GDM1 (cell line): ENCODE measurements at places on chromosomes 4 and X.

DNA sequence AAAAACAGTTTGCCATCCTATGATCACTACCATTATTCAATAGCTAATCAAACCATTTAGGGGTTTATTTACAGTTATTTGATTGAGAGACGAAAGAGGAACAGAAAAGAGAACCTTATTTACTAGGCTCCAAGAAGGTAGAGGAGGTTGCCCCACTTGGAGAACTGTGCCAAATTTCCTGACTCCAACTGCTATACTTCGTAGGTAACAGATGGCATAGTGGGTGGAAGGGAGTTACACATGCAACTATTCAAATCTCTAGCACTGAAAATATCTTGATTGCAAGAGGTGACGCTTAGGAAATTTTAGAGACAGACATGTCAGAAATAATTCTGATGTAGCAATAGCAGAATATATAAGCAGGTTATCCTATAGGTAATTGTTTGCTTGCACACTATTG lies 38.0 kb upstream of the TMPRSS11F start:
- no peak for DNase-seq

DNA sequence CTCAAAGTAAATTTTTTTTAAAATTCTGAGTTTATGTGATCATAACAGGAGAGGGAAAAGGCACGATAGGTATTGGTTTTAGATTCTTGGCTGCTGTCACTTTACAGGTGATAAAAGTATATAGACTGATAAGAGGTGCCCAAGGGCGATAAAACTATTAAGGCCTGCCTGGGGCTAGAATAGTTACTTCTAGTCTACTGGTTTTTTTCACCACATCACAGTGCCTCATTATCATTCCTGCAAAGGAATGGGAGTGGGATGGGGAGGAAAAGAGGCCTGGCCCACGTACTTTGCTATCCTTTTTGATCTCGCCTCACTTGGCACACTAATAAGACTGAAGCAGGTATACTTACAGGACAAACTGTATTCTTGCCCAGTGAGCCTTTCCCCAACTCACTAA lies 46.6 kb downstream of the CXorf58 start:
- DNase-seq: no peak

DNA sequence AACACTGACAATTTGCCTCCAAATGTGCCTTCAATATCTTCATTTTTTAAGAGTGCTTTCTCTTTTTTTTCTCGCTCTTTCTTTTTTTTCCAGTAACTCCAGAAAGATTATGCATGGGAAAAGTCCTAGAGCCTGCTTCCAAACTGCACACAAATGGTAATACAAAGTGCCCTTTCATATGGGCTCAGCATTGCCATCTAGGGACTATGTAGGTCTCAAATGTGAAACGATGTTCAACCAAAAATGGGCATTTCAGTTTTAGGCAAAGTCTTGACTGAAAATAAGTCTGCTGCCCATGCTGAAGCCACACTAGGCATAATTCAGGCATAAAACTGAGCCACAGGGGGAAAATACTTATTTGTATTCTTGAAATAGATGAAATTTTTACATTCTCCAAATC lies 65.6 kb downstream of the SYNPO2 start:
- DNase-seq: no peak

- peak; percentile 2 for DNase-seq
These were observed 100.2 kb downstream of the LNX1 start for GRCh38 chr4:53490965-53491622.

GRCh38 chr4:70505151-70505748 lies 13.1 kb upstream of the AMTN start:
- DNase-seq: no peak

- no peak for DNase-seq
These were observed 16.5 kb downstream of the PPP1R3F start for GRCh38 chrX:49286136-49286535.

DNA sequence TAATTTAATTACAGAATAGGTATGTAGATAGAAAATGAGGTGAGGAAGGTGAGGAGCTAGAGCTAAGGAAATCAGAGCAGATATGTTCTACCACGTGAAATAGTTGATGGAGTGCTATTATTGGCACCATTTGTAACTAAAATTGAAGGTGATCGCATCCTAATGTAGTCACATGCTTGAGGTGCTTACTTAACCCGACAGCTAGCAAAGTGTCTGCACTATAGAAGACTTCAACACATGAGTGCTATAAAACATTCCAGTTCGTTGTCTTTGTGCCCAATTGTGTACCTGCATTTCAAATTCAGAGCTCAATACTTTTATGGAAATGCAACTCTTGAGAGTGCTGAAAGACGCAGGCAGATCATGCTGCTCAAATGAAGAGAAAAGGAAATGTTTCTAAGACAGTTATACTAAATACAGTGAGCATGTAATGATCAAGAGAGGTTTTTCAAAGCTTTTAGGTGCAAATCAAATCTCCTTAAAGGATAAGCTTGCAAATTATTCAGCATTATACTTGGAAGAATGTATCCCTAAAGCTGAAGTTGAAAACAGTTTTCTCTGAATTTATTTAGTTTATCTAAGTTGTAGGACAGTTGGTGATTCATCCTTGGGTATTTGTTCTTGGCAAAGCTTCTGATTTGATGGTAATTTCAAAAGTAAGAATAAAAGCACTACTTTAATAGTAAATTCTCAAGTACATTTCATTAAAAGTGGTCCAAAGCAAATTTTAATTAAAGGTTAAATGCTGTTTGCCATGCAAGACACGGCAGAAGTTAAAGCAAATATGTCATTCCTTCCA lies 223.9 kb upstream of the EPHA5 start:
- DNase-seq: no peak

DNA sequence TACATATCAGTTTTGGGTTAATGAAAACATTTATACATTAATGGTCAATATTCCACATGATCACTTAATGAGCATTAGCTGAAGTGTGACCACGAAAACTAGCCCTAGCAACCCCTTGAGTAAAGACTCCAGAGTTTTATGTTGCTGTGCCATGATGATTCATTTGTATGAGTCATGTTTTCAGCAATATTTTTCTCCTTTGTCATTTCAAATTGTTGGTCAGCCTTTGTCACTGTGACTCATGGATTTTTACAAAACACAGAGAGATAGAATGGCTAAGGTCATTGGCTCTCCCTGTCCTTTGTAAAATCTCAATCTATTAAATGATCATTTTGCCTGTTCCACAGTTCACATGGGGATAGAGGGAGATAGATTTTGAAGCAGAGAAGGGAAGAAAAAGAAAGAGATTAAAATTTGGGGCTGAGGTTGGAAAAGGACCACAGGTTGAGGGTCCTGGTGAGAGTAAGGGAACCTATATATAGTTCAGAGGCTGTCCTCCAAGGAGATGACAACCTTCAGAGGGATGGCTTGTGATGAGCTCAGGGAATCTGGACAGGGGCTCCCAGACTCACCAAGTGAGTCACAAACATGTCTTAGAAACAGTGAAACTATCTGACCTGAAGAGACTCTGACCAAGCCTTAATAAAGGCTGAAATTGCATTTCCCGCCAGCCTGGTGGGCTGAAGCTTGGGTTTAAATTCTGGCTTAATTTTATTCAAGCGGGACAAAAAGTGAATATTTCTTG lies 25.6 kb downstream of the NR0B1 start:
- DNase-seq: no peak

DNA sequence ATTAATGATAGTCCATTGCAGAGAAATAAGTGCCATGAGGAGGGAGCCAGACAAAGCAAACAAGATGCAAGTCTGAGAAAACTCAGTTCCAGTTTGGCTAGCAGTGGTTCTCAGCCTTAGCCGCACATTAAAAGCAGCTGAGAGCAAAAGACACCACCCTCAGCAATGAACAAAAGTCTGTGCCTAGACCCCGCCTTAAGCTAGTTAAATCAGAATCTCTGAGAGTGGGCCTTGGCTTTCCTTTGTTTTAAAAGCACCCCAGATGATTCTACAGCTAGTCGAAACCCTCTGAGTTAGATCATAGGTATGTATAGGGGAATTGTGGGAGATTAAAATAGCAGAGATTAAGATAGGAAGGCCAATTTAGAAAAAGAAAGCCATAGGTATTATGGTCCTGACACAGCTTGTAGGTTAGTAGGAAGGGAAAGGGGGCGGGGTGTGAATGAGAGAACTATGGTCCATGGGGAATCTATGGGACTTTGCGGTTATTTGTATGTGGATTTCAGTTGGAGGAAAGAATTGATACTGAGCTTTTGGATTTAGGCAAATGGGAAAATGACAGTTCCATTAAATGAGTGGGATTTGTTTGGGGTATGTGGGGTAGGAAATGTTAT lies 12.0 kb downstream of the SPRY1 start:
- DNase-seq: no peak

- no peak for DNase-seq
These were observed 791.6 kb downstream of the TRIML1 start for GRCh38 chr4:188930822-188931221.

DNA sequence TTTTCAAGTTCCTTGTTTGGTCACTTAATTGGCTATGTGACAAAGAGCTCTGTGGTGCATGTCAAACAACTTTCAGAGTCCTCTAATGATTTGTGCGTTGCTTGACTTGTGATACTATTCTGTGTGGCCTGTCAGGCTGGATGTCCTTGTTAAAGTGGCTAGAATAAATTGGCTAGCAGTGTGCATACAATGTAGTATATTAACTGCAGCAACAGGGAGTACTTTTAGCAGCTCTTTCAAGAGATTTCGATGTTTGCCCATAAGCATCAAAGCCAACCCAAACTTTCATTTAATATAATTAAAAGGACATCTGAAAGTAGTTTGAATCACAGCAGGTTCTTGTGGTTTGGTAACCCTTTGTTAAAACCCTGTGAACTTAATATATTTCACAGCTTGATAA lies 718.9 kb downstream of the ADGRL3 start:
- DNase-seq: no peak

DNA sequence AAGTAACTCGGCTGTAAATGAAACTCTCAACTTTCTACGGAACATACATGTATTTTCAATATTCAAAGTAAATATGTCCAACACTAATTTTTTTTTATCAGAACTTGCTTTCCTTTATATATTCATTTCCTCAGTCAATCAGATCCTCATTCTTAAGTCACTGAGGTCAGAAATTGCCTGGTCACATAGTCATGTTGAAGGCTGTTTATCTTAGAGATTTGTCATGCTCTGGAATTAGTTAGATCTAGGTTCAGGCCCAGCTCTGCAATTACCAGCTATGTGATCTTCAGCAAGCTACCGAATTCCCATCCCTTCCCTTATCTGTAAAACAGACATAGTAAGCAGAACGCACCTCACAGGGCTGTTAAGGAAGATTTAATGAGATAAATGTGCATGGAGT lies 228.8 kb downstream of the SPCS3 start:
- DNase-seq: no peak

DNA sequence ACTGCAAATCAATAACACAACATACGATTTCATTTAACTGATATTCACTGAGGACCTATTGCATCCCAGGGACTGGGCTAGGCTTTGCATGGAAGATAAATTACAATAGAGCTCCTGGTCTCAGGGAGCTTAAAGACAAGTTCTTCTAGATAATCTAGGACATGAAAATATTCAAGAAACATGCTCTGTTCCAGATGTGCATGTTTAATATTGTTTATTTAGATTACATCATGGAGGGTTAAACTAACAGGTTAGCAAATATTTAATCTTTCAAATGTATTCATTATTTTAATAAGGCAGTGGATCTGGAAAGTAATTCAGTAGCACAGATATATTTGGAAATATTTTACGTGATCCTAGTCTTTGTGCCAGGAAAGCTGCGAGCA lies 2430.3 kb downstream of the PCDH7 start:
- no peak for DNase-seq

GRCh38 chr4:3317656-3318211 lies 24.9 kb downstream of the RGS12 start:
- DNase-seq: no peak

DNA sequence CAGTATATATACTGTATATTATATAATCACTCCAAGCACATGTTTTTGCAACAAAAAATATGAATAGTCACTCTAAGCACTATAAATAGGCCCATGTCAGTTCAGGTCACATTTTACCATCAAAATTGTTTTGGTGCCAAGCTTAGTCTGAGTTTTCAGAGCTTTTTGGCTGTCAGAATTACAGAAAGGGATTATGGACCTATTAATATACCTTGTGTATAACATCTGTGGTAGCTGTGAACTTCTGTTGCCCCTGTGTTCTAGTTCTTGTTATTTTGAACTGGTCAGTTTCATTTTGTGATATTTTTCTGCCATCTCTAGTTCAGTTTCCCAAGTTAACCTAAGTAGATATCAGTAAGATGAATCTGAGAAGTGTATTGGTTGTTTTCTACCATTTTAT lies 22.9 kb downstream of the EXOC1 start:
- DNase-seq: no peak

- no peak for DNase-seq
These were observed 10.0 kb upstream of the PLK4 start for GRCh38 chr4:127870688-127871087.

DNA sequence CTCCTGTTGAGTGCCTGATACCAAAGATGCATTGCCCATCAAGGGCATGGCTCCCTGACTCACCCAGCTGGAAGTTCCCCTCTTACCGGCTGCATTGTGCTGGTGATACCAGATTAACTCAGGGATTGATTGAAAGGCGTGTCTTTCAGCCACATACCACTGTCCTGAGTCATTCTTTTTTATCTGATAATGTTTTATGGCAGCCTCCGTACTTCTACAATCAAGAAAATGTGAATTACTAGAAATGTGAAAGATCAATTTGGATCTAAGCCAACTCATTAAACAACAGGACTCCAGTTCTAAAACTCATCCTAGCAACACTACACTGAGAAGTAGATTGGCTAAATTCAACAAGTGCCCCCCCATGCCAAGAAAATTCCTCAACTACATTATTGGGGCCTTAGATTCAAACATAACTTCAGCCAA lies 40.0 kb downstream of the TXK start:
- DNase-seq: no peak

DNA sequence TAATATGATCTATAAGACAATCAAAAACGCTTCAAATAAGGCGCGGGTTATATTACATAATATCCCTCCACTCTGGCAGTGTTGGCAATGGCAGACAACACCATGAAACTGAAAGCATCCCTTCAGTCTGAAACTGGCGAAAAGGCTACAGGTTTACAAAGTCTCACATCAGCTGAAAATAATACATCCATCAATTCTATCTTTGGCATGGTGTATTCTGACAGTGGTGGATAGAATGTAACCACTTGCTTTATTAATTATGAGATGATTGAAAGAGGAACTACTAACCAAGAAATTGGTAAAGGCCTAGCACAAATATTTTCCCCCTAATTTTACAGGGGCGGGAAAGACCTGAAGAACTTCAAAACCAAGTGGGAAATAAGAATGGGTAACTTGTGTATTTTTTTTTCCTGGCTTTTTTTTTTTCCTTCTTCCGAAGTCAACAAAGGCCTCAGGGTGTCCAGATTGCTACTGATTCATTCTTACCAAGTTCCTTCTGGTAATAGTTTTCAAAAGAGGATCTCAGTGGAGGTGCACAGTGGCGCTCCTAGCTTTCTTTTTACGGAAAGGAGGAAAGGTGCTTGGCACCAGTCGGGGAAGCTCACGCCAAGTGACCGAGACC lies 728 bp downstream of the UBA6 start:
- DNase-seq: no peak

GRCh38 chr4:87895964-87896621 lies 63.3 kb downstream of the MEPE start:
- DNase-seq: peak; percentile 15

DNA sequence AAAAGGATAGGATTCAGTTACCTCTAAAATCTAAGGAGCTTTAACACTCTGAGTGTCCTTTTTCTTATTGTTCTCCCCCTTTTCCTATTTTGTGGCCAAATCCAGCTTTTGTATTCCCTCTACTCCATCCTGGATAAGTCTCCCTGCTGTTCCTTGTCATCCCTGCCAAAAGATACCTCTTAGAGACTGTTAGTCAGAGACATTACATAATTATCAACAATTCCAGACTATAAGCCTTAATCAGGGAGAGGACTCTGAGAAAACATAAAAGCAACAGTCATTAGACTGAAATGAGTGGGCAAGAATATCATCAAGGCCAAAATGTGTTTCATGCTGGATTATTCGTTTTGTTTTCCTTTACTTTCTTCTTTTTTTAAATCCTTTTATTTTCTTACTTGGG lies 206.9 kb downstream of the FAM47B start:
- no peak for DNase-seq
